ENCODE measurements at places on chromosomes 13 and 19. TPM values are rescaled to one million over a fixed set of nuclear protein-coding genes. Genes with fewer than 3 reads are reported as not detected.

Gene ZNF709
- 1.4 TPM for total RNA-seq

Gene C19orf38
- 0.59 TPM for total RNA-seq

Gene SERTAD1
- total RNA-seq = 10.9 TPM

Gene GJA3
- 13.9 TPM for total RNA-seq

Gene FAM216B
- 4.6 TPM for total RNA-seq

Gene WDR88
- 0.38 TPM for total RNA-seq

Gene MPV17L2
- total RNA-seq = 9.4 TPM

Gene NAPSA
- 0.40 TPM for total RNA-seq

Gene DAND5
- total RNA-seq = 9.1 TPM

Gene SPTBN4
- 4.5 TPM for total RNA-seq

Gene RPL18
- total RNA-seq = 526 TPM

Gene LACC1
- total RNA-seq = 4.2 TPM

Gene TMEM161A
- total RNA-seq = 23.0 TPM

Gene KLK13
- total RNA-seq = not detected

Gene EID2
- 10.3 TPM for total RNA-seq

Gene DLEU7
- 0.08 TPM for total RNA-seq

Gene OVOL3
- total RNA-seq = not detected

Gene ZGLP1
- total RNA-seq = 0.91 TPM

Gene DACH1
- total RNA-seq = 2.9 TPM

Gene KASH5
- total RNA-seq = not detected

Gene OR7G2
- total RNA-seq = not detected

Gene FCER2
- 0.56 TPM for total RNA-seq

Gene KIR2DL4
- total RNA-seq = not detected

Gene ZNF221
- 3.6 TPM for total RNA-seq

Gene CRB3
- total RNA-seq = not detected

Gene ZNF816
- total RNA-seq = 4.7 TPM

Gene FLT1
- 42.0 TPM for total RNA-seq

Gene FFAR1
- total RNA-seq = not detected

Gene MBD3L3
- not detected for total RNA-seq

Gene GRIN3B
- total RNA-seq = not detected

Gene ZNF208
- total RNA-seq = 20.7 TPM

Gene PSENEN
- total RNA-seq = 40.7 TPM

Gene TNNI3
- 4,564 TPM for total RNA-seq

Gene RGS9BP
- total RNA-seq = 14.3 TPM
